ENCODE measurements at places on chromosomes 2 and 18. TPM values are rescaled to one million over a fixed set of nuclear protein-coding genes. Genes with fewer than 3 reads are reported as not detected.

GRCh38 chr18:60191926-60192325 lies 180.6 kb downstream of the MC4R start:
- DNase-seq = no peak

CNDP1 gene
- polyA plus RNA-seq = 0.08 TPM

DNA sequence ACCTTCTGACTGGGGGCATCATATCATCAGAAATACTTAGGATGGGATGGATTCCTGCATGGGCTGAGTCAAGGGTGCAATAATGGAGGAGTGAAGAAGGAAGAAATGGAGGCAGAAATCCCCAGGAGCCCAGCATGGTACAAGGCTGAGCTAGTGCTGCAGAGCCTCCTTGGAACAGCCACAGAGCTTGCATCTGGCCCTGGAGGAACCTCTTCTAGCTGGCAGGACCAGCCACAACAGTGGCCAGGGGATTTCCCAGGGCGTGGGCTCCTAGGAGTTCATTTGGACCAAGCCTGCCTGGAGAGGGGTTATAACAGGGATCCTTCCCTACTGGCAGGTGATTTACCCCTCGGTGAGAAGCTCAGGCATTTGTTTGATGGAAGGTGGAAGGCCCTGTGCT lies 4.7 kb upstream of the IL37 start:
- DNase-seq = no peak

KCNIP3 gene
- 5.9 TPM for polyA plus RNA-seq

All from muscle of arm (tissue), 14 donors.